ENCODE measurements at places on chromosomes 12 and 14.
A peak's percentile ranks its signal among the peaks of the same experiment; 100 is the strongest.

GRCh38 chr12:75814851-75815754 is 216.5 kb downstream of the PHLDA1 start:
- DNase-seq, result no peak

DNA sequence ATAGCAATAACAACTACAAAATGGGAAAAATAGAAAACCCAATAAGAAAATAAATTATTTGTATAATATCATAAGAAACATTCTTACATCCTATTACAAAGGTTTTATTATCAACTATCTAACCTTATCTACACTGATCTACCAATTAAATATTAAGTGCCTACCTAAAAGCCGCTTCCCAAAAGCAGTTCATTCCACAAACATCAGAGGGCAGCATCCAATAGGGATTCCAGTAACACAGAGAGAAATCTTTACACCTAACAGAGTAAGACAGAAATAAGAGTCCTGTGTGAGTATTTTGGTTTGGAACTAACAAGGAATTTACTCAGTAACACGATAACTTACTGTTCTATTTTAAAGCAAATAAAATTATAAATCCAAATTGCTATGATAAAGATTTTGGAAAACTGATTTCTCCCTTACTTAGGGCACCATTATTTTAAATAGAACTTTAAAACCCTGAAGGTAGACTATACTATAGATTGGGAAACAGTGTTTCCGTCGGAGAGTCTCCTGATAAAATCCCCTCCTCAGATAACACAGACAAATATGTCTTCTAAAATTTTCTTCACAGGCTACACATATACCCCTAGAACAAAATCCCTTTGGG is 15.0 kb downstream of the GXYLT1 start:
- peak; percentile 7 for DNase-seq

- no peak for DNase-seq
These were observed 2.9 kb upstream of the RTL1 start for GRCh38 chr14:100906420-100906819.

- DNase-seq, result no peak
These were observed 1052.4 kb downstream of the BCL11B start for GRCh38 chr14:98219638-98220037.

- no peak for DNase-seq
These were observed 449.5 kb downstream of the BCAT1 start for GRCh38 chr12:24499151-24500146.

DNA sequence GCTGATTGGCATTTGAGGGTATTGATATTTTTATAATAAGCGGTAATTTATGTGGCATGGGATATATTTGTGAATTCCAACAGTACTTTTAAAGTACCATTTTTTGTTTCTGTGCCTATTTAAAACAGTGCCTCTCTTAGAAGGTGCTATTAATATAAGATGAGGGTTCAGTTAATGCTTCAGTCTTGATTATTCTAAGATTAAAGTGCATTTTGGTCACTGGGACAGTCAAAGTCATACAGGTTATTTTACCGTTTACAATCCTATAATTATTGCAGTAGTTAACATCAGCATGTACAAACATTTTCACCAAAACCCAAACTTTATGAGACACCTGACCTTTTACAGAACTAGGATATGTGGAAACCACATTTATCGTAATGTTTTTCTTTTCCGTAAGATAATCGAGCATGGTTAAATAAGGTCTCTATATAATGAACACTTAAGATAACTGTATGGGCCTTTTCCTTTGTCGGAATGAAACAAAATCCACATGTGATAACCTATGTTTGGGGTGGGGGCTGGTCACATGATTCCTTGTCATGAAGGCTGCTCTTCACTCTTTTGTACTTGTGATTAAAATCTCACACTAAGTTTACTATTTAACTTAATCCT is 37.7 kb upstream of the DNM1L start:
- DNase-seq, result no peak

GRCh38 chr12:53660041-53660440 is 15.8 kb downstream of the ATP5MC2 start:
- no peak for DNase-seq

All from CD8-positive, alpha-beta memory T cell (primary cell).